NCI-H1694 (cell line): ENCODE measurements at places on chromosomes 1 and 21.

- no peak for DNase-seq
Observed at GRCh38 chr1:219433496-219434131, 179.3 kb downstream of the ZC3H11B start.

DNA sequence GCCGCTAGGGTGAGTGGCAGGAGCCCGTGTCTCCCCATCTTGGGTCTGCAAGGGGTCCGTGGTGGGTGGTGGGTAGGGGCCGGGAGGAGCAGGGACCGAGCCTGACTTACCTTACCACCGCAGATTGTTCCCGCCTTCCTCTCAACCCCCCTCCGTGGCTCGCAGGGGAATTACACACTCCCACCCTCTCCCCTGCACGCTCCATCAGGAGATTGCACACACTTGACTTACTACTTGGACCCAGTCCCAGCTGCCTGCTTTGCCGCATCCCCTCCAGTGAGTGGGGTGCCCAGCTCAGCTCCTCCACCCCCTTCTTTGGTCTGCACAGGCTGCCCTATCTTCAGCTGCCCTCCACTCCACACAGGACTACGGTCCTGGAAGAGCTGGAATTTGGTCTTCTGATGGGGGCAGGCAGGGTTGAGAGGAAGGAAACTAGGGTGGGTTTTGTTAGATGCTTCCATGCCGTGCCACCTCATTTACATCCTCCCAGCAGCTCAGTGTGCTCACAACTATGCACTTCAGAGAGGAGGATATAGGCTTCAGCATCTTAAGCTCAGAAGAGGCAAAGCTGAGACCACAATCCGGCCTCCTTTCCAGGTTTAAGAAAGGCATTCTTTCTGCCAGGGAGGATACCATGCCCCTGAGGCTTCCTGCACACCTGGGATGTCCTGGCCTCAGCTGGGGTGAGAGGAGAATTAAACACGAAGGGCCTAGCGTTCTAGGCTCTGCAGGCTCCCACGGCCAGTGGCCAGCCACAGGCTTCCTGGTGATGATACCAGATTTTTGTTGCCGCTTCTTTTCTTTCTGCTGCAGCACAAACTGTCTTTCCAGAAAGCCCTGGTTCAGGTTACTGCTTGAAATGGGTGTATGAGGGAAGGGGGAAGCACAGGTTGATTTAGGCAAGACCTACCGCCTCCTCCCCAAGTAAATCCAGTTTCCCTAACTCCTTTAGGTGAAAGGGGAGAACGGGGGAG lies 2.3 kb downstream of the KCNC4 start:
- DNase-seq, result peak; percentile 87

GRCh38 chr1:204725821-204726448 lies 40.4 kb upstream of the LRRN2 start:
- no peak for DNase-seq

GRCh38 chr1:31183927-31184554 lies 55.6 kb downstream of the NKAIN1 start:
- DNase-seq, result peak; percentile 34

- peak; percentile 97 for DNase-seq
Observed at GRCh38 chr1:98119796-98120195, 199.0 kb upstream of the DPYD start.

GRCh38 chr21:45027241-45028196 lies 46.9 kb upstream of the ADARB1 start:
- no peak for DNase-seq

- no peak for DNase-seq
Observed at GRCh38 chr1:29450591-29450990, 214.3 kb downstream of the PTPRU start.

- peak; percentile 89 for DNase-seq
Observed at GRCh38 chr21:42661688-42662429, 8.4 kb downstream of the PDE9A start.

DNA sequence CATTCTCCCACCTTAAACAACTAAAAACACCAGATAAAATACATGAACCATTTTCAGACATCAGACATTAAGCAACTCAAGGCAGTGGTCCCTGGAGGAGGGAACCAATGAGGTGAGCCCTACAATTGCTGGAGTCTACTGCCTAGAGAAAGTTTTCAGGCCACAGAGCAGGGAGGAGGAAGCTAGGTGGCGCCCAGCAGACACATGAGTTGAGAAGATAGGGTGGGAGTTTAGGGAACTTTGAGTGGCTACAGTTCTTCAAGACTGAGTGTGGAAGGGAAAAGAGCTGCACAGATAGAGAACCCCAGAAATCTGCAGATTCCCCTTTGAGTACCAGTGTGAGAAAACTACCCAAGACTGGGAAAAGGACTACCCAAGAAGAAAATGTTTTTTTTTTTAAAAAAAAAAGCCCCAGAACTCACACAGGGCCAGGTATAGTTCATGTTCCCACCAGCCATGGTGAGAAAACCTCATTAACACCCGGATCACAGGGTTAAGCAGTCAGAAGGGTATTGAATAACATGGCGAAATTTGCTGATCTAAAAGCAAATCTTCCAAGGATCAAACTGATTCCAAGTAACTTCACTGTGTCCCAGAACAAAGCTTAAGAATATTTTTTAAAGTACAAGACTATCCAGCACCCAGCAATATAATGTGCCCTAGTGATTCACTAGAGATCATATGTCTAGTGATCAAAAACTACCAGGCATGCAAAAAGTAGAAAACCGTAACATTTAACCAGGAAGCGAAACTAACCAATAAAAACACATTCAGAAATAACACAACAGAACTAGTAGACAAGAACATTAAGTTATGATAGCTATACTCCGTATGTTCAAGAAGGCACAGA lies 12.0 kb downstream of the ALDH9A1 start:
- DNase-seq, result no peak

DNA sequence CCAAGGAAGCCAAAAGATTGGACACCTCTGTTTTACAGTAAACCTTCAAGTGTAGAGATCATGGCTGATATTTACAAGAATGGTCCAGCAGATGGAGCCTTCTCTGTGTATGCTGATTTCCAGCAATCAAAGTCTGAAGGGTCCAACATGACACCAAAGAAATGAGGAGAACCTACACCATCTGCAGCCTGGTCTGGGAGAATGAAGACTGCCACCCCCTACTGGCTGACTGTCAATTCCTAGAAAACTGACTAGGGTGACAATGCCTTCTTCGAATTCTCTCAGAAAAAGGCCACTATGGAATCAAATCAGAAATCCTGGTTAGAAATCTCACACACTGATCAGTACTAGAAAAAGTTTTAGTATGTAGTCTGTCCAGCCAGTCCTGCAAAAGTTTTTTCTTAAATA lies 83.3 kb downstream of the CDC42BPA start:
- no peak for DNase-seq

- DNase-seq, result no peak
Observed at GRCh38 chr1:185567440-185567839, 166.8 kb upstream of the HMCN1 start.

GRCh38 chr1:198638894-198639635 lies at the start of gene PTPRC:
TSS of gene PTPRC (plus strand) at chr1:198639040. CDS start at chr1:198639269, 229 bp downstream.
- DNase-seq, result no peak

GRCh38 chr1:16438516-16438915 lies 1.3 kb upstream of the SPATA21 start:
- DNase-seq, result no peak

GRCh38 chr1:239657291-239657690 lies 270.9 kb downstream of the CHRM3 start:
- no peak for DNase-seq

DNA sequence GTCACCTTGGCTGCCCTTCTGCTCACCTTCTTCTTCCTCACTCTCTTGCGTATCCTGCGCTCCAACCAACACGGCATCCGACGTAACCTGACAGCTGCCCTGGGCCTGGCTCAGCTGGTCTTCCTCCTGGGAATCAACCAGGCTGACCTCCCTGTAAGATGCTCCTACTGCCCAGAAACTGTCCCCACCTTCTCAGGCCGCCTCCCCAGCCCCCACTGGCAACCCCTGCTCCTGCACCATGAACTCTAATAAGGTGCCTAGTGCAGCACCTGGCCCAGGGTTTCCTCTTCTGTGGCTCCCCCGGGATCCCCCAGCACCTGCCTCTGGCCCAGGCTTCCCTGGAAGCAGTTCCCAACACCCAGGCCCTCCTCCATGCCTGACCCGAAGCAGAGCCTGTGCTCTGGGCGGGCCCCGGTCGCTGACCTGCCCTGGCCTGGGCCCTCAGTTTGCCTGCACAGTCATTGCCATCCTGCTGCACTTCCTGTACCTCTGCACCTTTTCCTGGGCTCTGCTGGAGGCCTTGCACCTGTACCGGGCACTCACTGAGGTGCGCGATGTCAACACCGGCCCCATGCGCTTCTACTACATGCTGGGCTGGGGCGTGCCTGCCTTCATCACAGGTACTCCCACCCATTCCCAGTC lies 12.8 kb downstream of the PSRC1 start:
- no peak for DNase-seq

GRCh38 chr1:71586030-71586429 lies 505.2 kb upstream of the ZRANB2 start:
- DNase-seq, result no peak

DNA sequence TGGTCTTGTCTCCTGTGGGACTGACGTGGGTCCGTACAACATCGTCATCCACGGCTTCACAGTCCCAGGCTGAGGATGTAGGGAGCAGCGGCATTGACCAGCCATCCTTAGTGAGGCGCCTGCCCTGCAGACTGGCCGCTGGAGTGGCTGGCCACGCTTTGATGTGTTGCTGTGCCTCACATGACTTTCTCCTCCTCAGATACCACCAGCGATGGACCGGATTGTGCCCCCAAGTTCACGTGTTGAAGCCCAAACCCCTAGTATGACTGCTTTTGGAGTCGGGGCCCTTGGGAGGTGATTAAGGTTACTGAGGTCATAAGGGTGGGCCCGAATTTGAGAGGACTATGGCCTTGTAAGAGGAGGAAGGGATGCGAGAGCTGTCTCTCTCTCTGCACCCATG lies 122.5 kb downstream of the PCBP3 start:
- DNase-seq, result no peak

- no peak for DNase-seq
Observed at GRCh38 chr1:155940482-155940992, 901 bp upstream of the RXFP4 start.

GRCh38 chr1:115505148-115505571 lies 136.6 kb upstream of the VANGL1 start:
- DNase-seq, result no peak

DNA sequence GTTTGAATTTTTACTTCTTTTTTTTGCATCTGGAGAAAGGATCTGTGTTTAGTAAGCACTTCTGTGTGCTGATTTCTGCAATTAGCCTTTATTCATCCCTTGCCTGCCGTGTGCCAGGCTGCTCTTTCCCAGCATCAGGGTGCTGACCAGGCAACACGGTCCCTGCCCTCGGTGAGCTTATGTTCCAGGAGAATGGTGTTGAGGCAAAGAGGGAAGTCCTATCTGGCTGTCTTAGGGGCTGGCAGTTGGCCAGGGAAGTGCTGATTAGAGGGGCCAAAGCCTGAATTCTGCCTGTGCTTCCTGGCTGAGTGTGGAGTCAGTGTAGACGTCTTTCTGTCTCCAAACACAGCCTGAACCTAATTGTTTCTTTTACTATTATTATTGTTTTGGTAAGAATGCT lies 187.1 kb downstream of the CAMTA1 start:
- no peak for DNase-seq
